Effector CD4-positive, alpha-beta T cell (primary cell): ENCODE measurements at places on chromosomes 13 and 19.

DNA sequence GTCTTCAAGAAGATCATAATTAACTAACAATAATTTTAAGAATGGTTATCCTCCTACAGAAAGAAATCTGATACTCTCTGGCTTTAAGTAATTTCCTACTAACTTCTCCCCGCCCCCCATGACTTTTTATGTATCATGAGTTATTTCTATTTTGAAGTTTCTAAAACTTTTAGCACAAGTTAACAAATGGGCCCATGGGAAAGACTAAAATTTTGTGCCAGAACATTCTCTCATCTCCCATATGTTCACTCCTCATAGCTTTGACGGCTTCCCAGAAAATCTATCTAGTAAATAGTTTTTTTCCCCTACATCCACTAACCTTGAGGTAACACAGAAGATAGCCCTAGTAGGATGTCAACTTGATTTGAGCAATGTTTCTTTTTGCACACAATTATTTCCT is 148.3 kb downstream of the POSTN start:
- DNase-seq = no peak

DNA sequence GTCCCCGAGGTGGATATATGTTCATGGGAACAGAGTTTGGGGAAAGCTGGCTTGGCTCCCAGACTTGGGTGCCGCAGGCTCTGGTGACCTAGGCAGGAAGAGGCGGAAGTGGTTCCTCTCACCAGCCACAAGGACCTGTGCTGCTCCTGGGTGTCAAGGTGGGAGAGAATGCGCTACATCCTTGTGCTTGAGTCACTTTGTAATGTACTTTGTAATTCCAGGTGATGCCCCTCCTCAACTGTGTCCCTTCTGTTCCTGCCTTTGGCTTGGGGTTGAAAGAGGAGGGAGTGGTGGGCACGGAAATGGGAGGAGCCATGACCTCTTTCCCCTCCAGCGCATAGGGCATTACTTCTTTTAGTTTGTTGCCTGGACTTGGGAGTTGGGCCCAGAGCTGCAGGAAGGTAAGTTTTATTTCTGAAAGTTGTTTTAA is 10.9 kb downstream of the GARRE1 start:
- no peak for DNase-seq

- DNase-seq = no peak
These were observed 232.2 kb downstream of the GGACT start for GRCh38 chr13:100356426-100356825.

DNA sequence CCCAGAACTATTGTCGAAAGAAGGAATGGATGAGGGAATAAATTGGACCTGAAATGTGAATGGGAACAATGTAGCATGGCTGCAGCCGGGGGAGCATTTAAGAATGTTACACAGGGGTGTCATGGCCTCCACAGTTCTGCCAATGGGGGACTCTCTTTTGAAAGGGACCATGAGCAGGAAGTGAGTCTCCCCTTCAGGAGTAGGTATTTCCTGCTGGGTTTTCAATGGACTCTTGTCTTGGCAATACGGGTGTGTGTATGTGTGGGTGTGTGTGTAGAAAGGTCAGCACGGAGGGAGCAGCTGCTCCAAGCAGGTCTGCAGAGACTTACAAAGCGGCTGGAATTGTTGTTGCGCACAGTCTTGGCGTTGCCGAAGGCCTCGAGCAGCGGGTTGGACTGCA is 24.4 kb downstream of the MYO1F start:
- no peak for DNase-seq

- DNase-seq = no peak
These were observed 198.8 kb downstream of the NBEA start for GRCh38 chr13:35140831-35141230.

GRCh38 chr13:80957019-80957655 is 616.2 kb upstream of the SPRY2 start:
- no peak for DNase-seq

- DNase-seq = no peak
These were observed 94.6 kb downstream of the UQCRFS1 start for GRCh38 chr19:29118389-29118788.

DNA sequence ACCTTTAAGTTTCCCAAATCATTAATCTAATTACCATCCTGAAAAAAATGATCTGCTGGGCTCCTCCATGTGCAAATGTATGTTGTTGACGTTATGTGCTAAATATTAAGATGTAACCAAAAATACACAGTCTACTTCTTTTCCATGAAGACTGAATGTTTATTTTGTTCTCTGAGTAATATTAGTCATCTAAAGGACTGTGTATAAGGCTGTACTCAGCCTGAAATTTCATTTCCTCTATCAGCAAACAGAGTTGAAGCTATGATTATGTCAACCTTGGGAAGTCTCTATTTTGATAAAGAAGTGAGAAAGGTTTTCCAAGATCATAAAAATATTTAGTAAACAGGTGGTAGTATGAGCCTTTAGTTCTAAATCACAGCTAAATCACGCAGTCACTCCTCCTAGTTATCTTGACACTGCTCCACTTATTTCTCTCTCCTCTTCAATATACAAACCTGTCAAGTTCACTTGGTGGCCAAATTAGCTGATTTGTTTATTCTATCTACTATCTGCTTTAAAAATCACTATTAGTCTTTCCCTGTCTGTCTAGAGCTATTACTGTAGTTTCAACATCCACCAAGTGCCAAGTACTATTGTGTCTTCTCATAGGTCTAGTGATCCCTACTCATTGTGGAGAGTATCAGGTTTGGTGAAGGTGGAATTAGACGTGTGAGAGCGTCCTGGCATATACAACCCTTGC is 211.7 kb upstream of the STARD13 start:
- DNase-seq = no peak
